Activated T-helper 1 cell treated with anti-CD3 and anti-CD28 coated beads, Interleukin-2, amount 50 U/mL, for 16 hours (primary cell): ENCODE measurements at places on chromosomes 13 and 19.

GRCh38 chr19:42634409-42635232 is 39.9 kb upstream of the CEACAM8 start:
- no peak for DNase-seq

DNA sequence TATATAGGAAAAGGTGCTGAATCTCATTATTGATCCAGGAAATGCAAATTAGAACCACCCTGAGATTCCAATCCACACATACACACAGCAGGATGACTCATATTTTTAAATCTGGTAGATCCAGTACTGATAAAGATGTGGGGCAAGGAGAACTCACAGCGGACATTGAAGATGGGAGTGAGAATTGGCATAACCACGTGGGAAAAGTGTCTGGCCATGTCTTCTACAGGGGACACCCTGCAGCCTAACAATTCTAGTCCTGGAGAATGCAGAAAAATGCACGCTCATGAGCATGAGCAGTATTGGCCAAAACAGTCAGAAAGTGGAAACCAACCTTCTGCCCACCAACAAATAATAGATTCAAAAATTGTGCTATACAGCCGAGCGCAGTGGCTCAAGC is 13.5 kb upstream of the BCL3 start:
- DNase-seq = no peak

DNA sequence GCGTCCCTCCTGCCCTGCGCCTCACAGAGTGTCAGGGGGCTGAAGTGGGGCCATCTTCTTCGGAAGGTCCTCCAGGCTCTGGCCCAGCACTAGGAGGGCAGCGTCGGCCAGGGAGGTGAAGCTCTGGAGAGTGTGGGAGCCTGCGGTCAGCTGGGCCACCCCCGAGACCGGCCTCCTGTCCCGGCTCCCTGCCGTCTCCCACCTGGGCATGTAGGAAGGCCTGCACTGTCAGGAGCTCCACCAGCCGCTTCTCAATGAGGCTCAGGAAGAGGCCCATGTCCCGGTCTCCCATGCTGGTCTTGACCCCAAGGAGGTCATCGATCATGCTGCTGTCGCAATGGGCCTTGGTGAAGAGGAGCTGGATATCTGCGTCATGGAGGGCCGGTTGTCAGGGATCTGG is 27.4 kb upstream of the EMP3 start:
- no peak for DNase-seq

- DNase-seq = no peak
Measured at GRCh38 chr13:113220877-113221276, 11.5 kb downstream of the CUL4A start.
